T47D (cell line): ENCODE measurements at places on chromosomes 13 and 19.

GRCh38 chr19:41792513-41793413 lies 3.6 kb upstream of the CEACAM3 start:
- peak; percentile 98 for DNase-seq

DNA sequence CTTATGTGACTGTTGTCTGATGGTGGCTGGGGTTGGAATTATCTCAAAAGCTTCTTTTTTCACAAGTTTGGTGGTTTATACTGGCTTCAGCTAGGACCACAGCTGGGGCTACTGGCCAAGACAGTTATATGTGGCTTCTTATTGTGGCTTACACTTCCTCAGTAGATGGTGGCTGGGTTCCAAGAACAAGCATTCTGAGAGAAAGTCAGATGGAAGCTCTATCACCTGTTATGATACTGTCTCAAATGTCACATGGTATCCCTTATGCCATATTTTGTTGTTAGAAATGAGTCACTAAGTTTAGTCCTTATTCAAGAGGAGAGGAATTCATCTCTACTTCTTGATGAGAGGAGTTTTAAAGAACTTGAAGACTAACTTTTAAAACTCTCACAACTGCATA lies 41.6 kb downstream of the NDFIP2 start:
- no peak for DNase-seq

DNA sequence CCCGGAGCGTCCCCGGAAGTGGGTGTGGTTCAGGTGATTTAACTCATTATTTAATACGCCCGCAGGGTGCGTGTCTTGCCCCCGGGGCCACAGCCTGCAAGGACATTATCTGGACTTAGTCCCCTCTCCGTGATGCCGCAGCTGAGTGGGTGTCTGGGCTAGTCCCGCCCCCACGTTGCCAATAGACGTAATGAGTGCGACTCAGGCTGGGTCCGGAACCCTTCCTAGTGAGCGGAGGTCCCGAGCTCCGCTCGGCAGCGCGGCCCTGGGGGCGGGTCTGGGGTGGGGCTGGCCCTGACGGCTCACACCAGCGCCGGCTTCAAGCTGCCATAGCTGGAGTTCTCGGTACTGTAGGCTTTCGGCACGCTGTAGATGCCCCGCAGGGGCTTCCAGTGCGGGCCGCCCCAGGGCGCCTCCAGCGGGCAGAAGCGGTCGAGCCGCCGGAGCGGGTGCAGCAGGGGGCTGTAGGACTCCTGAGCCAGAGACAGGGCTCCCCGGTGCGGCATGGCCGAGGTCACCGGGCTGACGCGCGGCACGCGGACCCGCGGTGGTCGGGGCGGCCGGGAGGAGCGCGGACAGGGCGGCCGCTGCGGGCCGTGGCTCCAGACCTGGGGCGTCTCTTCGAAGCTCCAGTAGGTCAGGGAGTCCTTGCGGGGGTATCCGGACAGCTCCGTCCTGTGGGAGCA lies 918 bp upstream of the LHB start:
- no peak for DNase-seq

GRCh38 chr19:367561-367960 lies 23.0 kb upstream of the MIER2 start:
- DNase-seq, result no peak
